ENCODE measurements at places on chromosomes 2 and 18.

GRCh38 chr2:69682525-69682924 lies 39.0 kb upstream of the AAK1 start:
- DNase-seq = no peak

GRCh38 chr2:131156452-131157149 lies 51.5 kb downstream of the PLEKHB2 start:
- no peak for DNase-seq

- DNase-seq = no peak
Measured at GRCh38 chr2:55419233-55419678, 400 bp downstream of the CCDC88A start.

GRCh38 chr2:222318712-222319585 lies 20.2 kb upstream of the PAX3 start:
- DNase-seq = peak; percentile 31

GRCh38 chr2:50449306-50449705 lies 582.6 kb downstream of the NRXN1 start:
- DNase-seq = no peak

GRCh38 chr2:135582383-135582782 lies 51.1 kb downstream of the R3HDM1 start:
- no peak for DNase-seq

DNA sequence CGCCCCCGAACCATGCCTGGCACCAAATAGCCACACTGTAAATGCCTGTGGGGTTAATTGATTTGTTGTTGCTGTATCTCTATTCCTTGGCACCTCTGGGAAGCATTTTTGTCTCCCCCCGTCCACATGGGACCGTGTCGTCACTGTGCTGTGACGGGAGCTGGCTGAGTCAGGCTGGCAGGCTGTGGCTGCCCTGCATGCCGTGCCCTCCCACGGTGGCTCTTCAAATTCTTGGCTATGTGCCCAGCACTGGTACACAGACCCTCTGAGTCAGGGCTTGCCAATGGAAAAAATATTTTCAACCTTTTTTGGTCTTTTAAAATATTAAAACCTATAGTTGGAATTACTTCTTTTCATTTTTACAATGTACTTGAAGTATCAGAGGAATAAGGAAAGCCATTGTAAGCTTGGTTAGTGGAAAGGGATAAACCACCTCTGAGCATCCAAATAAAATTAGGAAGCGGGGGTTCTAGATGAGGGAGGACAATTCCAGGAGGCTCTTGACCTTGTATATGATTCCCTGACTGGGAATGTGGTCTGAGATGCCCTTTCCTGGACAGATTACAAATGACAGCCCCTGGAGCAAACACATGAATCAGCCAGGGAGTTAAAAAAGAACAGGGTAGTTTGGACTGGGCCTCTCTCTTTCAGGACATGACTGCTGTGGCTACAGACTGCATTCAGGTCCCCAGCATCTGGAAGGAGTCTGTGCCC lies 59.4 kb downstream of the DGKD start:
- peak; percentile 25 for DNase-seq

DNA sequence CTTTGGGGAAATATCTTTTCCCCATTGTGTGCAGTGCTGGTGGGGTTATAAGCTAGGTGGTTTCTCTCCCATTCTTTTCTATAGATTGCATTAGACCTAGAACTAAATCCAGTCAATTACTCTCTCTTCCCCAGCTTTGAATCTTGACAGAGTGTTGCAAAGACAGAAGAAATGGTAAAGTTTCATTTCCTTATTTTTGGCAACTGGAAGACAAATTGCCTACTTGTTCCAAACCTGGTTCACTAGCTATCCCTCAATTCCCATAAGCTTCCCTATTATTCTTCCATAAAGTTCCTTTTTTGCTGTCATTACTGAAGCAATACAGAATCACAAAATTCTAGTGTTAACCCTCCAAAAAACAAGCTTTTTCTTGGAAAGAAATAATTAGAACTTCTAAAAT lies 94.0 kb upstream of the ITGA4 start:
- DNase-seq = peak; percentile 88

- no peak for DNase-seq
Measured at GRCh38 chr18:62125702-62126101, 61.2 kb downstream of the PIGN start.

DNA sequence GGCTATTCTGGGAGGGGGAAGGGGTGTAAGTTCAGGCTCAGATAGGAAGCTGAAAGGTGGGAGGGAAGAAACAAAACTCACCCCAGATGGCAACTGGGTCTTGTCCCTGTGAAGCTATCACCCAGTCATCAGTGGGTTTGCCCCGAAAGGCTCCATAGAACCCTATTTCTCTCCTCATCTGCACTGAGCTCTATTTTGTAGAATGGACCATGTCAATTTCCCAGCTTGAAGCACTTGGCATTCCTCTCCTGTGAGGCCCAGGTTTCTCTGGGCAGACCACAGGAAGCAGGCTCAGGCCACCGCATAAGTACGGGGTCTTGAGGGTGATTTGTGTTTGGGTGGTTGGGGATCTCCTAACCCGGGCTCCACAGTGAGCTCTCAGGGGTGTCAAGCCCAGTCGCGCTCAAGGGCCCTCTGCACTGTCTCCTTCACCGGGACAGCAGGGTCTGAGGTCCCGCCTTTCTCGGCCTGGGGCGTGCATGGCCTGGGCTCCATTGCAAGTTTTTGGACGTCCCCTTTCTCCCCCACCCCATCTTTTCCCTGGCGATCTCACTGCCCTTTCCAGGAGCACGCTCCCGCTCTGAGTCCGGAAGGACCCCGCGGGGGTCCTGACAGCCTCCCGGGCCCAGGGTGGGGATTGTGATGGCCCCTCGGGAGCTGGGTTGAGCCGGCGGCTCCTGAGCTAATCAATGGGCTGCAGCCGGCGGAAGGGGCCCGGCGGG lies 27.3 kb upstream of the NOTO start:
- DNase-seq = no peak

- DNase-seq = no peak
Measured at GRCh38 chr2:641872-642815, 35.1 kb downstream of the TMEM18 start.

DNA sequence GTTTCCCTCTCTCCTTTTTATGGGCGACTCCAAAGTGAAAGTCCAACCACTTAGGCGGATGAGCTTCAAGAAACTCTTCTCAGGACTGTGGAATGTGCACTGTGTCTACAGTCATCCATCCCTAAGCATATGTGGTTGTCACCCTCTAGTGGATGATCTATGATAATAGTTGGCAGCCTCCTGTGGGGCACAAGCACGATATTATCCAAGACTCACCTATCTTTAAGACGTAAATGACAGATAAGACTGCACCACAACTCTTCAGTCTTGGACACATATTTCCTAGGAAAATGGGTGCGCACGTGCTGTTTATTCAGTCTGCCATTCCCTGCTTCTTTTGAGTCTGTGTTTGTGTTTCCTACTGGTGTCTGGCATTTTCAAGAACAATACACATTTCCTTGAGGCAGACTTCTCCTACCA lies 145.5 kb upstream of the CTAGE1 start:
- peak; percentile 31 for DNase-seq

DNA sequence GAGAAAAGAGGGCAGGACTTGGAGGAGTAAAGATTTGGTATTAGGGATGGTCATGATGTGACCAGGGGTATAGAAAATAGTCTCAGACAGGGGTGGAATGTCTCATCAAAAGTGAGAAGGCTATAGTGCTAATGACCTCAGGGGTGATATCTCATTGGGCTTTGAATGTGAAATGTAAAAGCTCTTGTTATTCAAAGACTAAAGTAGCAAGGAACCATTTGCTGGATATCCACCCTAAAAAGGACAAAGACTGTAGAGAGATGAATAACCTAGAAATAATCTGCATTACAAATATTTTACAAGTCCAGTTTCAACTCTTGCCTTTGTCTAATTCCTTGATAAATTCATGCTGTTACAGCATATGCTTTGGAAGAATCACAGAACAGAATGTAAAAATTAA lies 224.4 kb downstream of the ICOS start:
- no peak for DNase-seq

DNA sequence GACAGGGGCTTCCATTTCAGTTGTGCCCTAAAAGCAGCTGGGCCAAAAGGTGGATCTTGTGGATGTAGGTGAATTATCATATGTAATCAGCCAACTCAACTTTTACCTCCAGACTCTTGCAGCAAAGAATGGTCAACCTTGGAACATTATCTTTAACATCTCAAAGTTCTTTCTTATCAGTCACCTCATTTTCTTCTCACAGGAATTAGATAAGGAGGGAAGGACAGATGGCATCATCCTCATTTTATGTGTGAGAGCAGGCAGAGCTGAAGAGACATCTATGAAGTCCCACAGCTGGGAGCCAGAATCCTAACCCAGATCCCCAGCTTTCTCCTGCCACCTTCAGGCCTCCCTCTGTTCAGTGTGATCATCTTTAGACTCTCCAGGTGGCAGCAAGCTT lies 182.1 kb downstream of the MGAT5 start:
- no peak for DNase-seq

DNA sequence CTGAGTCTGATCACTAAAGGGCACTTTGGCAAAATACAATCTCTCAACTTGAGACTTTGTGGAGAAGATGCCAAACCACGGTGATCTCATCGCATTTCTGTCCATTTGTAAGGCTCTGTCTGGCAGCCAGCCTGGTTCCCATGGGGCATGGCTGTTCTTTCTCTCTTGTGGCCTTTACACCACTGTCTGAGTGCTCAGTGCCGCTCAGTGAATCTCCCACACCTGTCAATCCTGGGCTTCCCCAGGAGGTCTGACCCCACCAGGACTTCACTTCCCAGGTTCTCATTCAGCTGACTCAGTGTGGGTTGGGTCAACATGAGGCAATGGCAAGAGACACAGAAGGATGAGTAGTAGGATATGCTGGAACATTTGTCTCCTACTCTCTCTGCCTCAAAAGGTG lies 96.8 kb upstream of the TRIB2 start:
- DNase-seq = no peak

GRCh38 chr2:42930025-42930581 lies 137.7 kb upstream of the HAAO start:
- no peak for DNase-seq

DNA sequence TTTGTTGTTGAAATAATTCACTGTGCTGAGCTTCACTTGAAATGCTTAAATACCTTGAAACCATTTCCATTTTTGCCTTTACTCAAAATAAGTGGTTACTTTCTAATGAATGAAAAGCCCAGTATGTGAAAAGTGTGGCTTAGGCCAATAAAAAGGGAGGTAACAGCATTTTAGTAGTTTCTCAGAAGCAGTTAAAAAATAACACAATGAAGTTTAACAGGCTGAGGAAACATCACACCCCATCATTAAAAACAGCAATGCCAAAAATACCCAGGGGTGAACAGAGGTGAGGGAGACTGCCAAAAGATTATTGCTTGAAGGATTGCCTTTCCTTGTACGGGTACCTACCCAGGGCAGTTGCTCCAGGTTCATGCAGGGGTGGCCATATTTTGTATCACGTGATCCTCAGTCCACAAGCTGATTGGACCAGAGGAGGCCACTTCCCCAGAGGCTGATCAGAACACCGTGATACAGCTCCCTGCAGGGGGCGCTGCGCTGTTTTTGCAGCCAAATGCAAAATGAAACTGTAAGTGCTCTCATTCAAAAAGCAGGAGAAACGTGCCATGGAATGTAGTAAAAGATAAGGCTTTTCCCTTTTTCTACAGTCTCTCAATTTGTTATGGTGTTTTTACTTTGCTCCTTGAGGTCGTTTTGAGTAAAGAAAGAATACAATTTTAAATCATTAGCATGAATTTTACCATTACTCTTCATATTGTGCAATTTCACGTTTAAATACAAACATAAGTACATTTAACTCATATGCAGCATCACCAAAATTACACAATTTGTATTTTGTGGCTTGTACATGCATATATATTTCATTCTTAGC lies 70.2 kb upstream of the SH3BP4 start:
- peak; percentile 32 for DNase-seq

GRCh38 chr2:193332941-193333340 lies 1138.2 kb upstream of the TMEFF2 start:
- DNase-seq = peak; percentile 49

DNA sequence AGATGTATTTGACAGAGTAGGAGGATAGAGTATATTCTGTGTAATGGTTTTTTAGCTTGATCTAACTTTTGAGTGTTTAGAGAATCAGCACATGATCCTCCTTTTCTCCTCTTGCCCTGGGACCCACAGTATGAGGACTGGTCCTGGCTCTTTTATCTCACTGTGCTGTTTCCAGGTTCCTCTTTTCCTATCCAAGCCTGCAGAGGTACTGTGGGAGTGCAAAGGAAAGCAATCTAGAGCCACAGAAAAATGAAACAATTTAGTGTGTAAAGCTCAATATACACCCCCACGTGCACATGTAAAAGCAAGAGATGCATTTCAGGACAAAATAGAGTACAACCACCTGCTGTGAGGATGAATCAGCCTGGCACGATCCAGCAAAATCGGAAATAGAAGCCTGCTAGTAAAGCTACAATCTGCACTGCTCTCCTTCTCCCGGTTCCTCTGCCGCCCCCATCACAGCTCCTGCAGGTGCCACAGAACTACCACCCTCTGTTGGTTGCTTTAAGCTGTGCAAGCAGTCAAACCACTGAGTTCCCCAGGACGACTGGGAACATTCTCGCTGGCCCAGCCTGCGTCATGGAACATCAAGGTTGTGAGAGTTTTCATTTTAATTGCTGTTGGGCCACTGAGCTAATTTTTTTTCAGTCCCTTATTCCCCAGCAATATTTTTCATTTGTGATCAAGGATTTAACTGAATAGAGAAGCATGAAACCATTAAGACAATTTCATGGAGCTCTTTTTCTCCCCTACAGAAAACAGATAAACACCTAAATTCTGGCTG lies 47.8 kb upstream of the MAPRE3 start:
- peak; percentile 67 for DNase-seq

All from MV-4-11 (cell line).